ENCODE measurements at places on chromosomes 6 and 20. TPM values are rescaled to one million over a fixed set of nuclear protein-coding genes. Genes with fewer than 3 reads are reported as not detected.

DNA sequence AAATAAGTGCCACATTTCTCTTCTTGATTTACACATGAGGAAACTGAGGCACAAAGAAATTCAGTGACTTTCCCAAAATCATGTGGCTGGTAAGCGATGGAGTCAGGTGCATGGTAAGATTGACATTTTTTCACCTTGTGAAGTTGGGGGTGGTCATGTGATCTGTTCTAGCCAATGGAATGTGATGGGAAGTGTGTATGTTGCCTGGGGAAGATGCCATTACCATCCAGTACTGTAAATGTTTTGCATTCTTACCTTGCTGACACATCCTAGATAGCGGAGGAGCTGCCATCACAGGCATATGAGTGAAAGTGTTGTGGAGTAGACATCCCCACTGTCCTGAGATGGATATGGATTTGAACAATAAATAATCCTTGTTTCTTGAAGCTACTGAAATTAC is 499.6 kb upstream of the SULF2 start:
- no peaks in the 10 kb centered on the region for H3K36me3 ChIP-seq
- peaks cover 12% of the 10 kb centered on the region for H3K27me3 ChIP-seq
- H3K4me1 ChIP-seq, result no peaks in the 10 kb centered on the region

GRCh38 chr6:149933036-149933435 is 8.8 kb upstream of the ULBP2 start:
- no peaks in the 10 kb centered on the region for H3K36me3 ChIP-seq
- peaks cover 96% of the 10 kb centered on the region for H3K27me3 ChIP-seq
- DNase-seq, result no peak
- H3K27ac ChIP-seq, result no peak overlapping the region

GRCh38 chr6:161511447-161512095 is 237.7 kb upstream of the AGPAT4 start:
- DNase-seq, result no peak
- no peak overlapping the region for H3K4me3 ChIP-seq
- H3K4me1 ChIP-seq, result no peaks in the 10 kb centered on the region
- H3K27ac ChIP-seq, result no peak overlapping the region
- no peaks in the 10 kb centered on the region for H3K27me3 ChIP-seq
- H3K36me3 ChIP-seq, result no peaks in the 10 kb centered on the region

DNA sequence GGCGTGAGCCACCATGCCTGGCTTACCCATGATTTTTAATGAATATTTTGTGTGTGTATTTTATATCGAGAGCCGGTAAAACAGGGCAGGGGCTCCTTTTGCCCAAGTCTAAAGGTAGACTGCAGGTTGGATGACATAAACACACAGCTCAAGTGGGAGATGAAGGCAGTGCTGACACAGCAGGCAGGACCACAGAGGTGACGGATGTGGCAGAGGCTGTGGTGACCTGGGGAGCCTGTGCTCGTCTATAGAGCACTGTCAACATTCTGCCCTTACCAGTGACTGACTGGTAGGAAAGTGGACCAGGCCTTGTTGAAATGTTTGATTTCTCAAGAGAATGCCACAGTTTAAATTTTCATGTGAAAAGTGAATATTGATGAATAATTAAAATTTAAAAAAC is 137.5 kb downstream of the ZFP64 start:
- H3K4me3 ChIP-seq, result no peak overlapping the region
- peak; percentile 19 for DNase-seq
- H3K4me1 ChIP-seq, result no peaks in the 10 kb centered on the region
- peaks cover 10% of the 10 kb centered on the region for H3K36me3 ChIP-seq

- no peaks in the 10 kb centered on the region for H3K36me3 ChIP-seq
- H3K4me3 ChIP-seq, result no peak overlapping the region
- no peak overlapping the region for H3K27ac ChIP-seq
- no peaks in the 10 kb centered on the region for H3K4me1 ChIP-seq
Measured at GRCh38 chr20:13870170-13870748, 85.4 kb downstream of the NDUFAF5 start.

GRCh38 chr6:170402318-170403040 is 95.9 kb downstream of the FAM120B start:
- H3K27me3 ChIP-seq, result no peaks in the 10 kb centered on the region
- H3K27ac ChIP-seq, result no peak overlapping the region
- H3K4me1 ChIP-seq, result no peaks in the 10 kb centered on the region
- no peak overlapping the region for H3K4me3 ChIP-seq
- peaks cover 2% of the 10 kb centered on the region for H3K36me3 ChIP-seq
- no peak for DNase-seq

- no peak overlapping the region for H3K27ac ChIP-seq
- no peaks in the 10 kb centered on the region for H3K4me1 ChIP-seq
- H3K4me3 ChIP-seq, result no peak overlapping the region
- H3K27me3 ChIP-seq, result peaks cover 6% of the 10 kb centered on the region
Measured at GRCh38 chr20:48460681-48461080, 367.1 kb downstream of the PREX1 start.

DNA sequence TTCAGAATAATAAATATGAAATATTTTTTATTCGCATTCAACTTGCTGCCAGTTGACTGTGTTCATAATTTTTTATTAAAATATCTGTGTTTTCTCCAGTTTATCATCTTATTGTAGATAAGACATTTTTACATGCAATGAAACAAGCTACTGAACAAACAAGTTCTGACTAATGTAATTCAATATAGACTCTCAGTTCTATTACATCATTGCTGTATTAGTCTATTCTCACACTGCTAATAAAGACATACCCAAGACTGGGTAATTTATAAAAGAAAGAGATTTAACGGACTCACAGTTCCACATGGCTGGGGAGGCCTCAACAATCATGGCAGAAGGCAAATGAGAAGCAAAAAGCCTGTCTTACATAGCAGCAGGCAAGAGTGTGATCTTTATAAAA is 1357.7 kb upstream of the CITED2 start:
- DNase-seq, result no peak
- peaks cover 6% of the 10 kb centered on the region for H3K27me3 ChIP-seq
- H3K36me3 ChIP-seq, result no peaks in the 10 kb centered on the region

- H3K4me3 ChIP-seq, result no peak overlapping the region
- H3K4me1 ChIP-seq, result no peaks in the 10 kb centered on the region
- no peak for DNase-seq
- H3K27ac ChIP-seq, result no peak overlapping the region
- H3K36me3 ChIP-seq, result no peaks in the 10 kb centered on the region
Measured at GRCh38 chr6:87289571-87289970, 32.8 kb upstream of the SMIM8 start.

DNA sequence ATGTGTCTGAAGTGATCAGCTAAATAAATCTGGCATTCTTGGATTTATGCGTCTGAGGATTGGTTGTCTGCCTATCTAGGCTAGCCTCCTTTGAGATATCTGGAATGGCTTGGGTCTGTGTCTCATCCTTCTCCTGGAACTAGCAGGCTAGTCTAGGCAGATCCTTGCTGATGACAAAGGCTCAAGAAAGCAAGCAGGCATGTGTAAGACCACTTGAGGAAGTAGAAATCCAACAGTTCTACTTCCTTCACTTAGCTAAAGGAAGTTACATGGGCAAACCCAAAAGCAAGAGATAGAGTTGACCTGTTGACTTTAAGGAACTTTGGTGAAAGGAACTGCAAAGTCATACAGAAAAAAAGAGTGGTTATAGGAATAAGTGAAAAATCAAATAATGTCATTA is 672.6 kb downstream of the MAFB start:
- no peaks in the 10 kb centered on the region for H3K36me3 ChIP-seq
- H3K27me3 ChIP-seq, result no peaks in the 10 kb centered on the region
- no peak for DNase-seq
- H3K27ac ChIP-seq, result no peak overlapping the region
- H3K4me3 ChIP-seq, result no peak overlapping the region

- DNase-seq, result peak; percentile 15
- no peaks in the 10 kb centered on the region for H3K27me3 ChIP-seq
- peaks cover 32% of the 10 kb centered on the region for H3K4me1 ChIP-seq
- no peak overlapping the region for H3K27ac ChIP-seq
- no peak overlapping the region for H3K4me3 ChIP-seq
Measured at GRCh38 chr6:12138381-12138780, 126.3 kb downstream of the HIVEP1 start.

DNA sequence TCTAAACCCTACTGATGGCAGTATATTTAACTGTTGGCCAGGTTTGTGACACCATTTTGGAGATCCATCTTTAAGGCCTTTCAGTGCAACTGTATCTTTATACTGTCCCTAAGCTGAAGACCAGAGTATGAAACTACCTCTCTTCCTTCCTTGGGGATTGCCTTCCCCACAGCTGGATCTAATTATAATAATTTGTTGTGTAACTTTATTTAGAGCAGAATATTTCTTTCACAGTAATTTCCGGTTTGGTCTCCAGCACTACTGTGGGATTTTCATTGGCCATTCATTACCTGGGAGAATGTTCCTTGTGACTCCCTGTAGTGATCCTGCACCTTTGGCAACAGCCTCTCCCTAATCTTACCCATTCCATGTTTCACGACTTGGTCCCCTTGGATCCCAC is 75.2 kb downstream of the AKAP7 start:
- H3K4me3 ChIP-seq, result no peak overlapping the region
- peaks cover 52% of the 10 kb centered on the region for H3K4me1 ChIP-seq
- no peak overlapping the region for H3K27ac ChIP-seq
- DNase-seq, result no peak
- peaks cover 8% of the 10 kb centered on the region for H3K36me3 ChIP-seq

DNA sequence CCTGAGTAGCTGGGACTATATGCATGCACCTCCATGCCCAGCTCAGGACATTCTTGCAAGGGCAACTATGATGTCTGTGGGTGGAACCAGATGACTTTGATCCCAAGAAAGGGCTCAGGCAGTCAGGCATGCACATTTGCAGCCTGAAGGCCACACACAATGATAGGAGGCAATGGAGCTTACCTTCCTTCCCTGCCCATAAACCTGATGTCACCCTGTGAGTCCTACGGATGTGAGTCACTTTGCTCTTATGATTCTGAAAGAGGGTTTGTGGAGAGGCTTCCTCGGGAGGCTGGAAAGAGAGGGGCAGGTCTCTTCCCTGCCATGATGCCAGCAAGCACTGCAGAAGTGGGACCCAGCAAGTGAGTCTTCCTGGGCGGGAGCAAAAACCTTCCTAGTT is 202.4 kb downstream of the LY86 start:
- H3K27me3 ChIP-seq, result peaks cover 21% of the 10 kb centered on the region
- H3K36me3 ChIP-seq, result no peaks in the 10 kb centered on the region
- no peak for DNase-seq
- H3K4me3 ChIP-seq, result no peak overlapping the region
- no peak overlapping the region for H3K27ac ChIP-seq

GRCh38 chr6:15389765-15390723 is 144.2 kb downstream of the JARID2 start:
- no peak overlapping the region for H3K27ac ChIP-seq
- peaks cover 98% of the 10 kb centered on the region for H3K4me1 ChIP-seq
- H3K27me3 ChIP-seq, result no peaks in the 10 kb centered on the region
- H3K36me3 ChIP-seq, result peaks cover 4% of the 10 kb centered on the region

GRCh38 chr6:137856138-137856898 is 10.7 kb upstream of the TNFAIP3 start:
- DNase-seq, result no peak
- H3K4me1 ChIP-seq, result peaks cover 23% of the 10 kb centered on the region
- peaks cover 13% of the 10 kb centered on the region for H3K36me3 ChIP-seq

DNA sequence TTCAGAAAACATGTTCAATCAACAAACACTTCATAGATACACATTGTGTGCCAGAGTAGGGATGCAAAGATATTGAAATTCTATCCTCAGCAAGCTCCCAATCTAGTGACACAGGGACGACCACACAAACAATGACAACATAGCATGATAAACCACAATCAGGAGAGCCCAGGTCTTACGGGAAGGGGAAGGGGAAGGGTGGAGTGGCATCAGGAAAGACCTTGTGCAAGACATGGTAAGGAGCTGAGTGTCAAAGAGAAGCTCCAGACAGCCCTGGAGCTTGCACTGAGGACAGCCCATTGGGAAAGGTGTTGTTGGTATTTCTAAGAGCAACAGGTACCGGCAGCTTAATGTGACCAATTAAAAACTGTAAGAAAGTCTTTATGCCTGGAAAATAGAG is 103.6 kb downstream of the PDE7B start:
- no peaks in the 10 kb centered on the region for H3K4me1 ChIP-seq
- no peak overlapping the region for H3K27ac ChIP-seq
- no peaks in the 10 kb centered on the region for H3K27me3 ChIP-seq
- H3K4me3 ChIP-seq, result no peak overlapping the region

DNA sequence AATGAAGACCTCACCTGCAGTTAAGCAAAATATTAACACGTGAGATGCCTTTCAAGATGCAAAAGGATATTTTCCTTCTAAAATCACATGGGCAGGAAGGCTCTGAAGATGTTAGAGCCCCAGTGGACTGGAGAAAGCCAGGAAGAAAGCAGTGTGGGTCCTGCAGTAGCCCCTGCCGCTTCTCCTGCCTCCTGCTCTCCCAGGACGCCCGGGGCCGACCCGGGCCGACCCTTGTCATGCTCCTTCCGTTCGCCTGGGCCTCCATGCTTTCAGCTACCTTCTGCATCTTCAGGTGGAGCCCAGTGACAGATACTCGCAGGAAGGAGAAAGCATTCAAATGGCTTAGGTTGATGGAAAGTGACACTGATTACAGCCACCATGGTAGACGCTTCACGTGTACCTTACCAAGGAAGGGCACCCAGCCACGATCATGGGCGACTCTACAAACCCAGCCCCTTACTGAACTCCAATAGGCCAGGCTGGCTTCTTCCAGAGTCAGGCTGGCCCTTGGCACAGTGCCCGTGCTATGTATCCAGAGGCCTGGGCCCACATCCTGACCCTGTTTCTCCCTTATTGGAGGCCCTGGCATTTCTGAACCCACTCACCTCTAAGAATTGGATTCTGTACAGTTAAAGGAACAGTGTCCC is 69.0 kb downstream of the TCP11 start:
- H3K4me3 ChIP-seq, result no peak overlapping the region
- H3K4me1 ChIP-seq, result no peaks in the 10 kb centered on the region
- no peak overlapping the region for H3K27ac ChIP-seq
- DNase-seq, result no peak
- no peaks in the 10 kb centered on the region for H3K36me3 ChIP-seq
- no peaks in the 10 kb centered on the region for H3K27me3 ChIP-seq

GRCh38 chr6:113995634-113996033 is 24.7 kb upstream of the HDAC2 start:
- H3K27ac ChIP-seq, result no peak overlapping the region
- H3K27me3 ChIP-seq, result no peaks in the 10 kb centered on the region
- H3K4me3 ChIP-seq, result no peak overlapping the region
- H3K36me3 ChIP-seq, result no peaks in the 10 kb centered on the region
- H3K4me1 ChIP-seq, result peaks cover 5% of the 10 kb centered on the region
- no peak for DNase-seq

GRCh38 chr6:1244941-1245340 is 67.0 kb upstream of the FOXQ1 start:
- no peak for DNase-seq
- no peaks in the 10 kb centered on the region for H3K4me1 ChIP-seq
- H3K4me3 ChIP-seq, result no peak overlapping the region

The TPBG gene
- 0.56 TPM for total RNA-seq

The IPCEF1 gene
- 20.4 TPM for total RNA-seq

The CBLN4 gene
- not detected for total RNA-seq

The TAAR1 gene
- total RNA-seq, result not detected

The RNF144B gene
- total RNA-seq, result 9.4 TPM

The MYMX gene
- not detected for total RNA-seq

The HNF4A gene
- not detected for total RNA-seq

The LAMA4 gene
- not detected for total RNA-seq

The CCN6 gene
- 0.25 TPM for total RNA-seq

The CD40 gene
- 3.6 TPM for total RNA-seq

The BPIFA1 gene
- total RNA-seq, result not detected

The FAM83C gene
- total RNA-seq, result not detected

The CCR6 gene
- 7.8 TPM for total RNA-seq

The CDH26 gene
- total RNA-seq, result 3.1 TPM

The SLC22A7 gene
- not detected for total RNA-seq

Data from activated T-cell treated with anti-CD3 and anti-CD28 coated beads, Interleukin-2, amount 50 U/mL, for 72 hours (primary cell).